ENCODE measurements at places on chromosomes 4 and X.

GRCh38 chr4:106264331-106264728 is 51.7 kb downstream of the TBCK start:
- peak; percentile 10 for DNase-seq

DNA sequence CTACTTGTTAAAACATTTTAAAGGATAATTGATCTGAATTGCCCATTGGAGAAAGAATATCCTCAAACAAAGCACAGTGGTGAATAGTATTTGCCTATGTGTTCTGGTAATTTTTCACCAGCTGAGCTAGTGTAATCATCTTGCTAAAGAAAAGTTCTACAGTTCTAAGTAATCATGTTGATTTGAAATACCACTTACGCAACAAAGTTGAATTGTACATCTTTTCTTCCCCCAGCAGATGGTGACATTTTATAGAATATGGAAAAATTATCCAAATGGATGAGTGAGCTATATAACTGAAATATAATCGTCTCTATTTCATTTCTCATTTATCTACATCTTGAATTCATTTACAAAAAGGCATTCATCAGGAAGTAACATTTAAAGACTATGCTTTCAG is 9.7 kb upstream of the ZNF674 start:
- DNase-seq = no peak

GRCh38 chr4:60344908-60345307 is 855.2 kb upstream of the ADGRL3 start:
- DNase-seq = no peak

- DNase-seq = no peak
Observed at GRCh38 chr4:48403358-48403757, 62.0 kb downstream of the SLAIN2 start.

GRCh38 chr4:13059019-13059418 is 425.1 kb downstream of the RAB28 start:
- no peak for DNase-seq

- DNase-seq = no peak
Observed at GRCh38 chr4:108796173-108796572, 33.3 kb upstream of the ETNPPL start.

DNA sequence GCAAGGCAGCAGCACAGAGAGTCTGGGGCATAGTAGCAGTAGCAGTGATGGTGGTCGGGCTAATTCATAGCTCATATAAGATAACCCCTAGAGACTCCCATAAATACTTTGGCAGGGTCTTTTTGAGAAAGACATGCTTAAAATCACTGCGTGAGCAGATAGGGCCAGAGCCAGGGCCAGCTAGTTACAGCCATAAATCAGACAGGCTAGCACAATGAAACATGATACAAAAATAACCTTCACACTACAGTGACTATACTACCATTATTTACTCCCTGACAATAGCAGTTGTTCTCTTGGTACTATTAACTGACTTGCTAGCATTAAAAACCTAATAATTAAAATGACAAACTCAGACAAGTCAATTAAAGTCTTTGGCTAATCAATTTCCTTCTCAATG is 295.9 kb downstream of the SMARCA1 start:
- no peak for DNase-seq

DNA sequence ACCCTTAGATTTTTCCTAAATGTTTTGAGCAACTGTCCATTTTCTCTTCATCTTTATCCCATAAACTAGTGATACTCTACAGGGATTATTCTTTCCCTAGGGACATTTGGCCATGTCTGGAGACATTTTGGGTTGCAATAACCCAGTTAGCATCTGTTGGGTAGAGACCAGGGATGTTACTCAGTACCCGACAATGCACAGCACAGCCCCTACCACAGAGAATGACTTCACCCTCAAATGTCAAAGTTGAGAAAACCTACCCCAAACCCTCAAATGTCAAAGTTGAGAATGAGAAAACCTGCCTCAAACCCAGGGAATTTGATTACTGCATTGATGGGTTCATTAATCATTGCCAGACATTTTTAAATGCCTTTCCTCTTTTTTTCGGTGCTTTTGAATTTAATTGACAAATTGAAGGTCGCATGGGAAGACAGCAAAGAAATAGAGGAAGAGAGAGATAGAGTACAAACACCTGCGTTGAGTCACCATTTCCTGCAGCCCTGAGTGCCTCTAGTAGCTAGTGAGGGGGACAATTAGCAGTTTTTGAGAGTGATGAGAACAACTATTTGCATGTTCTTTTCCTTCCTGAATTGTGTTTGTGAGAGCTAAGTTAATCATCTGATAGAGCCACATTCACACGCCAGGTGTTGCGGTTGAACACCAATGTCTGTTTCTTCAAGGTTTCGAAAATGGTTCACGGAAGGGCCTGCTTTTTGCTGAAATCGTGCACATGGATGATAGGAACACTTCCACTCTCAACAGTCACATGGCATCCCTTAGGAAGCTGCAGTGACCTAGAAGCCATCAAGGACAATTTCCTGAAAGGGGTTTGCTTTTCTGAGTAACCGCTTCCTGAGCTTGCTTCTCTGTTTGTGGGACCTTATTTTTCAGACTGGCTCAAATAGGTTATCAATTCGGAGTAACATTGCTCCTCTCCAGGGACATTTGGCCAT is 203.9 kb upstream of the VCX3A start:
- no peak for DNase-seq

DNA sequence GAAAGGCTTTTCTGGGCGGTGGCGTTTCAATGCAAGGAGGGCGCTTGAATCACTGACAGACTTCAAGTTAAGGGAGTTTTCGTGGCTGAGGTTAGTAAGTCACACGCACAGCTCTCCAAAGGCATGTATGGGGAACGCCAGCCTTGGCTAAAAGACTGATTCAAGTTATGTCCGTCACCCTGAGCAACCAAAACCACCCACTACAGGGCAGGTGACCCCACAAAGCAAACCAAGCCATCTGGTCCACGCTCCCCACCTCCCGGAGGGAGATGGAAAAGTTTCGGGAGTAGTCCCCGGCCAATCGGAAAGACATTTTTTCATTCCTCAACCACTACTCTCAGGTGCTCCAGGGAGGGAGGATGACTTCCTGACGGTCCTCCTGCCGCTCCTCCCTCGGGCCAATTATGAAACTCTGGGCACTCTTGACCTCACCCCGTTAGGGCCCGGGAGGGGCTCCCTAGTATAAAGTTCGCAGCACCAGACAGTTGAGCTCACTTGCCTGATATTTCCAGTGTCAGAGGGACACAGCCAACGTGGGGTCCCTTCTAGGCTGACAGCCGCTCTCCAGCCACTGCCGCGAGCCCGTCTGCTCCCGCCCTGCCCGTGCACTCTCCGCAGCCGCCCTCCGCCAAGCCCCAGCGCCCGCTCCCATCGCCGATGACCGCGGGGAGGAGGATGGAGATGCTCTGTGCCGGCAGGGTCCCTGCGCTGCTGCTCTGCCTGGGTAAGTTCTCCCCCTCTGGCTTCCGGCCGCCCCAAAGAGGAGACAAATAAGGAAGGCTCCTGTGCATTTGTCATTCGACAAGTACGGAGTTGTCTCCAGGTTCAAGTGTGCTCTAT is at the start of gene EREG:
Gene EREG, plus strand, starts transcription at position 494 of the 840 bp plus-strand sequence. Its CDS starts 164 bp downstream, at position 658.
- DNase-seq = peak; percentile 89

- DNase-seq = peak; percentile 61
Observed at GRCh38 chrX:135454816-135455215, 33.1 kb downstream of the SMIM10L2A start.

DNA sequence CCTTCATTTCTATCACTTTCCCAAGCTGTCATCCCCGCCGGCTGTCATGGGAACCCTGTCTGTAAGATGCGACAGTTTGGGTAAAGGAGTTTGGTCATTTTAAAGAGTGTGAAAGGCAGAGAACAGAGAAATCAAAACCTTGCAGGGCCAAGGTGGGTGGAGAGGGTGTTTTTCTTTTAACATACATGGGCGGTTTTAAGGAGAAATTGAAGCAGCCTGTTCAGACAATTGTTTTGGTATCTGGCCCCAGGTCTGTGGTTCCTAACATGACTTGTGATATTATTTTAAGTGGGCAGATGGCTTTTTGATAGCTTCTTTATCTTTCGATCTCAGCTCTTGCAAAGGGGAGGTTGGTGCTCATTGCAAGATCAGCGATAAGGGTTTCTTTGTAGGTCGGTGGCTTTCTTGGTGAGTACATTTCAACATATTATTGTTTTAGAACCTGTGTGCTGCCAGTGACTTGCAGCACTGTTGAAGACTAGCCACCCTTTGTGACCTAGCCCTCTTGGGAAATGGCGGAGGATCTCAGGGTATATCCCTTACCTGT is 3.7 kb downstream of the PPP1R3F start:
- no peak for DNase-seq

- peak; percentile 47 for DNase-seq
Observed at GRCh38 chr4:77196866-77197265, 39.9 kb downstream of the CCNG2 start.

DNA sequence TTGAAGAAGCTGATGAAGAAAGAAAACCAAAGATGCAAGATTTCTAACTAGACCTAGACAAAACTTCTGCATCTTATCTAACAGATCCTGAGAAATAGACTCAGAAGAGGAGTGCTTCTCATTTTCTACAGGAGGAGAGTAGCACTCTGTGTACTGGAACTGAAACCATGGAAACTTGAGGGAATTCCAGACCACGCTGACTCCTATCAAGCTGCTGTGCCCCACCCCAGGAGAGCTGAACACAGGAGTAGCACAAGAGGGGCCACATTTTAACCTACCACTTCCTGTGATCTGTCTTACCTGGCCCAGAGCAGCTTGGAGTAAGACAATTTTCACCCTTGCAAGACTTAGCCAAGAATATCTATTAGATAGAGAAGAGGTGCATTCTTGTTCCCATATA is 248.9 kb downstream of the SCFD2 start:
- DNase-seq = peak; percentile 56

GRCh38 chrX:39974270-39974669 is 123.5 kb downstream of the BCOR start:
- DNase-seq = peak; percentile 49

- DNase-seq = peak; percentile 27
Observed at GRCh38 chr4:125283707-125284279, 31.0 kb upstream of the FAT4 start.

GRCh38 chr4:3010998-3011397 is 47.6 kb downstream of the GRK4 start:
- DNase-seq = no peak

Measured in mesendoderm (in vitro differentiated cells).